ENCODE measurements at places on chromosomes 4 and X.
A peak's percentile ranks its signal among the peaks of the same experiment; 100 is the strongest.

DNA sequence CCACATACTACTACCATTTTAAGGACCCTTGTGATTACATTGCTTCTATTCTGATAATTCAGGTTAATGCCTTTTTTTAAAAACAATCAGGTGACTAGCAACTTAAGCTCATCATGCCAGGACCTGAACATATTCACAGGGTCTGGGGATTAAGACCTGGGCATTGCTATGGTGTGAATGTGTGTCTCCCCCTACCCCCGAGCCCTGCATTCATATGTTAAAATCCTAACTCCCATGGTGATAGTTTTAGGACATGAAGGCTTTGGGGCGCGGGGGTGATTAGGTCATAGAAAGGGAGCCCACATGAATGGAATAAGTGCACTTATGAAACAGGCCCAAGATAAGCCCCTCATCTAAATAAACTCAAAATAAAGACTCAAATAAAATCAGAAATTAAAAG, 734.4 kb upstream of the PABPC4L start:
- no peak for DNase-seq

- DNase-seq, result no peak
These were observed 9.5 kb upstream of the TLR8 start for GRCh38 chrX:12896935-12897334.

- no peak for DNase-seq
These were observed 124.3 kb upstream of the STX18 start for GRCh38 chr4:4666187-4666586.

GRCh38 chr4:7828011-7828720, 111.5 kb downstream of the AFAP1 start:
- peak; percentile 74 for DNase-seq

- no peak for DNase-seq
These were observed 80.7 kb upstream of the LRPAP1 start for GRCh38 chr4:3612934-3613333.

DNA sequence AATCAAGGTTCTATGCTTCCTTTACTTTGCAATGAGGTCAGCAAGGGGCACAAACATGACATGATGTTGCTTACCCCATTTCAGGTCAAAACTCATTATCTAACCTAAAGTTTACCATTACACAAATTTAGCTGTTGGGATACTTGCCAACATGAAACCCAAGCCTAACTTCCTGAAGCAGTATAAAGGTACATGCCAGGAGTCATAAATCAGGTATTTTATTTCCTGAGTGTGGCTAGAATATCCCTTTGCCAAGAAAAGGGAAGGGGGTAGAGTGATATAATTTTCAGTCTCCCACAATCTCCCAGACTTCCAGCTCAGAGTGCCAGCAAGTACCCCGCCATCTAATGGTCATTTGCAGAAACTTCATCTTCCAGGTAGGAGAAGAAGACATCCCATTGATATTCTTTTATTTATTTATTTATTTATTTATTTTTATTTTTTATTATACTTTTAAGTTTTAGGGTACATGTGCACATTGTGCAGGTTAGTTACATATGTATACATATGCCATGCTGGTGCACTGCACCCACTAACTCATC, 136.6 kb downstream of the NEXMIF start:
- no peak for DNase-seq

DNA sequence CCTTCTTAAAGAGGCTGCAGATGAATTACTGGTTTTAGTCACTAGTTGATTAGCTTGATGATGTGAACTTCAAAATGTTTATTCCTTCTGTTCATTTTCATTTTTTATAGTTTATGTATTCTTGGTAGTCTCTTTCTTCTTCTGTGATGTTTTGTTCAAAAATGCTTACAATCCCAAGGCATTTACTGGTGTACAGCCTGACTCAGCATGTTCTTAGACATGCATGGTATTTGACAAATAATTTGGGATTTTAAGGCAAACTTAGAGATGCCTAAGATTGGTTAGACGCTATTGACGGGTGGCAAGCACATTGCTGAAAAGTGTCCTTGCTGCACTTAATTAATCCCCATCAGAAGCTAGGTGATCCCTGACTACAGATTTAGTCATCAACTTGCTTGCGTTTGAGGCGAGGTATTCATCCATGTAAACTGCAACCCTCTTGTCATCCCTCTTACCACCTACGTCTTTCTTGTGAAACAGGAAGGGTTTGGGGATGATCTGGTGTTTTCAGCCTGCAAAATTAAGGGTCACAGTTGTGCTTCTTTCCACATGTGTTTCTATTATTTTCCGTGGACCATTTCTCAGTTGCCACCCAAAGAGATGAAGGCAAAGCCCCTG, 331.8 kb downstream of the DKK2 start:
- no peak for DNase-seq

DNA sequence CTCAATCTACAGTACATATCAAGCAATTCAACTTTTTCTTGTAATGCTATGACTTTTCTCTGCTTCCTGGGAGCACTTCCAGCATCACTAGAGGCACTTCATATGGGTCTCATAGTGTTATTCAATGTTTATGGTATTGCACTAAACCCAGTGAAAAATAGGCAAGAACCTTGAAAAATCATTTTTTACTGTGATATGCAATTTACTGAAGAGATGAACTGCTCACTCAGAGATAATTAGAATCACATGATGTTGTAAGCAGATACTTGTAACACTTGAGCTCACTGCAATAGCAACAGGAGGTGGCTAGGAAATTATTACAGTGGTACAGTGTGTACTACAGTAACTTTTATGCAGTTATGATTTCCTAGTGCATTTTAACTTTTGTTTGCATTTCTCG, 93.3 kb downstream of the RASGEF1B start:
- no peak for DNase-seq

- no peak for DNase-seq
These were observed 1.6 kb upstream of the RBM46 start for GRCh38 chr4:154779362-154779947.

GRCh38 chr4:156408749-156409148, 455.1 kb upstream of the CTSO start:
- DNase-seq, result no peak

DNA sequence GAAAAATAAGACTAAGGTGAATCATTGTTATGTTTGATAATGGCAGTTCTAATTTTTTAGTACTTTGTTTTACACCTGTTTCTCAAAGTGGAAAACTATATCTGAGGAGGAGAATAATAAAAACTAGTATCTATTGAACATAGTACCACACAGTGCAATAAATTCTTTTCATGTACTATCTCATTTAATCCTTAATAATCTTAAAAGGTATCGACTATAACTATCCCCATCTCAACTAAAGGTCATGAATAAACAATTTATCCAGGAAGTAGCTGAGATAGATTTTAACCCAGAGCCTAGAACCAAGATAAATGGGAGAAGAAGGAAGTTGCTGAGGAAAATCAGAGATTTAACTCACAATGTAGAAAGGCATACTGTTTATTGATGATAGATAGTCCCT, 2.5 kb downstream of the CHIC2 start:
- DNase-seq, result no peak

GRCh38 chr4:87375719-87376291, 15.2 kb downstream of the HSD17B11 start:
- DNase-seq, result no peak

GRCh38 chr4:122796801-122797404, 29.7 kb upstream of the FGF2 start:
- DNase-seq, result no peak

- no peak for DNase-seq
These were observed 78.7 kb downstream of the FNIP2 start for GRCh38 chr4:158847535-158847934.

- DNase-seq, result no peak
These were observed 2.2 kb upstream of the MID2 start for GRCh38 chrX:107823456-107823855.

GRCh38 chr4:1279253-1279652, 10.4 kb upstream of the MAEA start:
- DNase-seq, result peak; percentile 28

- DNase-seq, result no peak
These were observed 217.2 kb upstream of the HCCS start for GRCh38 chrX:10893976-10894375.

GRCh38 chr4:113300471-113300928, 251.0 kb downstream of the ANK2 start:
- no peak for DNase-seq

DNA sequence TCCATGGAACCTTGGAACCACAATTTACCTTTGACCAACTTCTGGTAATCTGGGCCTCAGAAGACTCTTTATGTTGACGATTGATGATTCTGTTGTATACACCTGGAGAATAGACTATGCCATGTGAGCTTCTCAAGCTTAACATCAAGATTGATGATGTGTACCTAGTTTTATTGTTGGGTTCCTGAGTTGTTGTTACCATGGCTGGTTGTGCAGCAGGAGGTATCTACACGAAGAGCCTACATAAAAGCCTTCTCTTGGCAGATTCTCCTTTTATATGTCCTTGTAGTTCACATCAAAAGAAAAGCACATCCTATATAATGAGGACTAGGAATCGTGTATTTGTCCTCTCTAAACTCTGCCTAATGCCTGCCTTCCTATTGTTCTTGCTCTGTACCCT, 272.0 kb downstream of the DTHD1 start:
- no peak for DNase-seq

DNA sequence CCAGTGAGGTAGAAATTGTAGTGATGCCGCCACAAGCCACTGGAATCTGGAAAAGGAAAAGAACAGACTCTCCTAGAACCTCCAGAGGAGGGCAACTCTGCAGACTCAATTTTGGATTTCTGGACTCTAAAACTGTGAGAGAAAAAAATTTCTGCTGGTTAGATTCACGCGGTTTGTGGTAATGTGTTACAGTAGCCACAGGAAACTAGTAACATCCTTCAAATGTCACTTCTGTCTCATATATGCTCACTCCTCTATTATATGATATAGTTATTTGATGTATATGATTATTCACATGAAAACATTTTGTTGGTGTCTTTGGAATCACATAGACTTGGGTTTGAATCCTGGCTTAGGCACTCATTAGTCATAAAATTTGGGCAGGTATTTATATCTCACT, 18.8 kb downstream of the LDOC1 start:
- no peak for DNase-seq

- DNase-seq, result no peak
These were observed 37.9 kb downstream of the CCDC158 start for GRCh38 chr4:76383001-76383400.

- DNase-seq, result no peak
These were observed 10.6 kb upstream of the RBPJ start for GRCh38 chr4:26310264-26310663.

GRCh38 chr4:54842226-54842625, 184.5 kb downstream of the KIT start:
- DNase-seq, result no peak

DNA sequence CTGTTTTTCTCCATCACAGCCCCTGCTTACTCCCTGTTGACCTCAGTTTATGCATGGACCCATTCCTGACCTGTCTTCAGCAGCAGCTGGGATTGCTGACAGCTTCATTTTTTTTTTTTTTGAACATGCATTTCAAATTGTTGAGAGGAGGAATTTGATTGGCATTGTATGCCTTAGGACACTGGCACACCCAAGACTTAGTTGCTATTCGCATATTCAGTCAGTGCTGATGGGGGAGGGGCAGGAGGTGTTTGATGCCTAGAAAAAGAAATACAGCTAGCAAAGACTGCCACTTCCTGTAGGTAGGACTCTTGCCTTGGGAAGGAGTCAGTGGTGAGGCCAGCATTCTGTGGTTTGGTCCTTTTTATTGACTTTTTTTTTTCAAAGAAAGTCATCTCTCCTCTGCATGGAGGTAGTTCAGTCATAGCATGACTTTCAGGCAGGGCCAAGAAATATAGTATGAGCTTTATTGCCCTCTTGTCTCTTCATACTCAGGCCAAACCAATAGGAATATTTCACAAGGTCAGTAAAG, 33.6 kb upstream of the XK start:
- no peak for DNase-seq

DNA sequence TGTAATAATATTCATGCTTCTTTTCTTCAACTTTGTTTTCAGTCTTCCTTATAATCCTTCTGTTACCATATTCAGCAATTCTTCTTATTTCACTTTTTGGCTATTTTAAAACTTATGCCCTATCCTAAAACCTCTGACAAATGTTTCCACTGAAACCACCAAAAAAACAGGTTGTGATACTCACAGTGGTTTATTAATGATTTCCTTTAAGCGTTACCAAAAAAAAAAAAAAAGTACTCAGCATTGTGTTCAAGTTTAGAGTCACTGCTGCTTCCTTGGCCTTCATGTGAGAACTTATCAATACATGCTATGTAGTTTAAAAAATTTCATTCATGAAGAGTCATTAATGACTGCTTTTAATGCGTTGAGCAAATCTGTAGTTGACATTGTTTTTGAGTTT, 35.4 kb upstream of the UGT2A3 start:
- no peak for DNase-seq

DNA sequence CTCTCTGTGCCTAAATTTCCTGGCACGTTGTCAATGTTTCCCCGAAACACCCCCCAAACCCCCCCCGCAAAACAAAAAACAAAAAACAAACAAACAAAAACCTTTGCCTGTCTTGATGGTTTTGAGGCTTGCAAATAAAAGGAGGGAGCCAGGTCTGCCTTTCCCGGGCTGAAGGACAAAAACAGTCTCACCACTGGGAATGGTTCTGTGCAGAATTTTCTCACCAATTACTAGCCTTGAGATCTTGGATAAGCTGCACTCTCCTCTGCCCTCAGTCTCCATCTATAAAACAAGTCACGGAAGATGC, 15.5 kb downstream of the NKX3-2 start:
- DNase-seq, result no peak

DNA sequence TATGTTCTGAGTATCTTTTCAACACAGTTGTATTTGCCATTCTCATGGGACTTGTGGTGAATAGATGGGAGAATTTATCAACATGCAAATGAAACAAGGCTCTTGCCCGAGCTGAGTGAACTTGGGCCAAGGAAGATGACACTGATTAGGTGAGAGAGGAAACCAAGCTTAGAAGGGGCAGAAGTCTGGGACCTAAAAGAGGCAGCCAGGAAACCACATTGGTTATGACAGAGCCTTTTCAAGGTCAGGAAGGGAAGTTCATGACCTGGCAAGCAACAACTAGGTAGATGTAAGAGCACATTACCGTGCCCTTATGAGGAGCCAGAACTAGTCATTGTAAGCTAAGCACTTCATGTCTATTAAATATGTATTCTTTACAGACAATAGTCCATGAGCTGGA, 590.3 kb downstream of the PACRGL start:
- DNase-seq, result no peak

GRCh38 chrX:19793471-19793870, 93.9 kb downstream of the SH3KBP1 start:
- DNase-seq, result no peak

- no peak for DNase-seq
These were observed 204.9 kb upstream of the PPARGC1A start for GRCh38 chr4:24094726-24095125.

GRCh38 chr4:88619971-88620370, 27.7 kb downstream of the HERC3 start:
- DNase-seq, result no peak

DNA sequence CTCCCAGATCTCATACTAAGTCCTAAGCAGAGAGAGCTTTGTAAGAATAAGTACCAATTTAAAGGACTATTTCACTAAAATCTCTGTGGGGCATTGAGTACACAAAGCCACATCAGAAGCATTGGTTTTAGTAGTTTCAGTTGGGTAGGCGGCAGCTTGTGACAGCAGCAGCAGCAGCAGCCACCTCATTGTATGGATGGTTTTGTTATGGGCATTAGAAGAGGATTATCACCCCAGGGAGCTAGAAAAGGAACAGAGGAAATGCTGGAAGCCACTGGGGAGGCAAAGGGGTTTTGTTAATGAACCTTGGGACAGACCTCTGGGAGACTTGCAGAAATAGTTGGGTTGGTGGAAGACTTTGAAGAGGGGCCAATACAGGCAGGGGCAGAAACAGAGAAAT, 93.9 kb upstream of the FRMPD3 start:
- no peak for DNase-seq

Data from activated CD8-positive, alpha-beta memory T cell treated with anti-CD3 and anti-CD28 coated beads for 24 hours (primary cell).